ENCODE measurements at places on chromosomes 1 and 21. TPM values are rescaled to one million over a fixed set of nuclear protein-coding genes. Genes with fewer than 3 reads are reported as not detected.

The SERTAD4 gene
- 8.2 TPM for total RNA-seq

The PROX1 gene
- total RNA-seq, result 1.4 TPM

GRCh38 chr1:22457345-22457744 is 5.7 kb downstream of the ZBTB40 start:
- H3K4me3 ChIP-seq, result no peak overlapping the region
- peaks cover 60% of the 10 kb centered on the region for H3K4me1 ChIP-seq
- no peaks in the 10 kb centered on the region for H3K36me3 ChIP-seq

GRCh38 chr21:33866826-33867225 is 48.8 kb downstream of the ATP5PO start:
- H3K4me3 ChIP-seq, result no peak overlapping the region
- no peaks in the 10 kb centered on the region for H3K4me1 ChIP-seq
- no peak overlapping the region for H3K27ac ChIP-seq
- no peak for DNase-seq
- no peaks in the 10 kb centered on the region for H3K27me3 ChIP-seq
- peaks cover 4% of the 10 kb centered on the region for H3K36me3 ChIP-seq

DNA sequence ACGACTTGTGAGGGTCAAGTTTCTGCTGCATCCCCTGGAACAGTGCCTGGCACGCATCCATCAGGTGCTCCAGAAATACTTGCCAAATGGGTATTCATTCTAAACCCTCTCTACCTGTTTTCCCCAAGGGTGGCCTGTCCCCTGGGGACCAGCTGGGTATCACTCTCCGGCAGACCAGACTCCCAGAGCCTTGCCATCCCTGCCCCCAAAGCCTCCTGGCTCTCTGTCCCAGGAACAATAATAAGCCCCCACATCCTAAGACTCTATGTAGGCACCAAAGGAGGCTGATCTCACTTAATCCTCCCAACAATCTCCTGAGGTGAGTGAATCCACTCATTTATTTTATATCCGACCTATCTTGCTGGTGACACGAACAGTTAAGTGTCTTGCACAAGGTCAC is 96.7 kb downstream of the MRPL37 start:
- no peak overlapping the region for H3K4me3 ChIP-seq
- peak overlapping the region; percentile 52 for H3K27ac ChIP-seq
- DNase-seq, result no peak
- no peaks in the 10 kb centered on the region for H3K27me3 ChIP-seq

- peaks cover 3% of the 10 kb centered on the region for H3K36me3 ChIP-seq
- H3K27ac ChIP-seq, result peak overlapping the region; percentile 77
- peaks cover 80% of the 10 kb centered on the region for H3K4me1 ChIP-seq
- H3K27me3 ChIP-seq, result no peaks in the 10 kb centered on the region
Observed at GRCh38 chr1:59504276-59504675, 207.4 kb downstream of the FGGY start.

DNA sequence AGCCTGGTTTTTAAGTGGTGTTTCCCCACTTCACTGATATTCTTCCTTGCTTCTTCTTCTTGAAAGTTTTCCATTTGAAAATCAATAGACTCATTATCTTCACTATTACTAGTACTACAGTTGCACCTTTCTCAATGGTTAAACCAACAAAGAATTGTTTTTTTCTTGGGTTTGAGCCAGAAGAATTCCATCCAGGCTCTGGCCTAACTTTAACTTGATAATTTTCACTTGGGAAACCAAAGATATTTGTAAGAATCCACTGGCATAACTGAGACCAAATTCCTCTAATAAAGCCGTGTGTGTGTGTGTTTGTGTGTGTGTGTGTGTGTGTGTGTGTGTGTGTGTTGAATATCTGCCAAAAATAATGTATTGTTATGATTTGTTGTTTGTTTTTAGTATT is 103.2 kb downstream of the SGIP1 start:
- H3K4me1 ChIP-seq, result peaks cover 21% of the 10 kb centered on the region
- DNase-seq, result no peak
- peaks cover 5% of the 10 kb centered on the region for H3K27me3 ChIP-seq
- no peaks in the 10 kb centered on the region for H3K36me3 ChIP-seq

GRCh38 chr1:56034847-56035481 is 544.4 kb downstream of the PLPP3 start:
- H3K4me3 ChIP-seq, result no peak overlapping the region
- no peak overlapping the region for H3K27ac ChIP-seq
- peaks cover 10% of the 10 kb centered on the region for H3K4me1 ChIP-seq
- no peak for DNase-seq
- no peaks in the 10 kb centered on the region for H3K36me3 ChIP-seq
- H3K27me3 ChIP-seq, result no peaks in the 10 kb centered on the region

DNA sequence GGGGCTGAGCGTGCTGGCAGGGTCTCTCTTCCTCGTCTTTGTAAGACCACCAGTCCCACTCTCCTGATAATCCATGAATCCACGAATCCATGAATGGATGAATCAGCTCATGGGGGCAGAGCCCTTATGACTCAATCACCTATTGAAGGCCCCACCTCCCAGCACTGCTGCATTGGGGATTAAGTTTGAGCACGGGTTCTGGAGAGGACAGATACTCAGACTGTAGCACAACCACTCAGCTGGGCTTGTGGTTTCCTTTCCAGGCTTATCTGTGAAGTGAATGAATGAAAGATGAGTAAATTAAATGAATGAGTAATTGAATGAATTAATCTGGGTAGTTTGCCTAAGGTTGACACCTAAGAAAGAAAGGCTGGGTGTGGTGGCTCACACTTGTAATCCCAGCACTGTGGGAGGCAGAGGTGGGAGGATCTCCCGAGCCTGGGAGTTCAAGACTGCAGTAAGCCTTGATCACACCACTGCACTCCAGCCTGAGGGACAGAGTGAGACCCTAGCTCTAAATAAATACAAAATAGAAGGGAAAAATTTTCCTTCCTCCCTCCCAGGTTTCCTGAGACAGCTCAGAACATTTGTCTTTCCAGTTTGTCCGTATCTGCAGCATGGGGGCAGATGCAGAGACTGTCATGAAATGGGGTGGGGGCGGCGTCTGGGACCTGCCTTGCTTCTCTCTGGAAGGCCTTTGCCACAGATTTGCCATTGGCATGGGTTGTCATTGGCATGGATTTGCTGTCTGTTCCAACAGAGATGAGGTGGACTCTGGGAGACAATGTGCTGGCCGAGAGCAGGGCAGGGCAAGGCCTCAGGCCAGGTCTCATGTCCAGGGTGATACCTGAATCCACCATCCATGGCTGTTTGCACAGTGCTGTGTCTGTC is 187.7 kb upstream of the C1orf174 start:
- no peaks in the 10 kb centered on the region for H3K36me3 ChIP-seq
- H3K27me3 ChIP-seq, result peaks cover 23% of the 10 kb centered on the region
- DNase-seq, result no peak
- H3K4me3 ChIP-seq, result no peak overlapping the region
